ENCODE measurements at places on chromosomes 7 and 10. TPM values are rescaled to one million over a fixed set of nuclear protein-coding genes. Genes with fewer than 3 reads are reported as not detected.

OR13A1 gene
- not detected for total RNA-seq

DNA sequence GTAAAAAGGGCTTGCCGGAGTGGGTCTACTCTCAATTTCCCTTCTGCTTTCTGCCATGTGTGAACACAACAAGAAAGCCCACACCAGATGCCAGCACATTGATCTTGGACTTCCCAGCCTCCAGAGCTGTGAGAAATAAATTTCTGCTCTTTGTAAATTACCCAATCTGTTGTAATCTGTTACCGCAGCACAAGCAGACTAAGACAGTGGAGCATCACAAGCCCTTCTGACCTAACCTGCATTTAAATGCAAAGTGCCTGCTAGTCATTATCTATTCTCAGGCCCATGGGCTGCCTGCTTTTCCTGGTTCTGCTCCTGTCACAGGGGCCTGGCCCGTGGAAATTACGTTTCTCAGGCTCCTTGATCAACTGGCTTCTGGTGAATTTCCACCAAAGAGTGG lies 199.3 kb upstream of the AUTS2 start:
- DNase-seq: no peak

DNA sequence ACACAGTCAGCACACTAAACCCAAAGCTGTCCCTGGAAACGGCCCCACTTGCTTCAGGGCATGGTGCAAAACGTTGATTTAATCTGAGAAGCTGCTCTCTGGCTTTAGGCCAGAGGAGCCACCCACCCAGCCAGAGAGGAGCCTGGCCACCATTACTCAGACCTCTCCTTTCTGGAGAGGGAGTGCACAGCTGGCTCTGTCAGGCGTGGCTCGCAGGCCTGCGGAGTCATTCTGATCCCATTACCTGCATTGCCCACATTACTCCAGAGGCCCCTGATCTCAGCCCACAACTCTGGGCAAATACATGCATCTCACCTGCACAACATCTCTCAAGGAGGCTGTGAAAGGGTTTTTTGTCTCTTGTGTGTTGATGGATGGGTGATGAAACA lies 370.0 kb upstream of the IGFBP3 start:
- DNase-seq: peak; percentile 18

VAX1 gene
- not detected for total RNA-seq

Data from tongue (tissue), 3 donors.